M059J (cell line): ENCODE measurements at places on chromosomes 2 and 18. TPM values are rescaled to one million over a fixed set of nuclear protein-coding genes. Genes with fewer than 3 reads are reported as not detected.

Gene FOXD4L1
- 0.07 TPM in 1 of 2 replicates, not detected in the other for total RNA-seq

Gene HNMT
- 9.7 and 9.8 TPM in 2 replicates for total RNA-seq

Gene RGPD3
- total RNA-seq = 0.02 and 0.05 TPM in 2 replicates

Gene CCT7
- 246 and 380 TPM in 2 replicates for total RNA-seq

Gene CD207
- not detected in 2 replicates for total RNA-seq

Gene CD8A
- not detected in 2 replicates for total RNA-seq

GRCh38 chr2:169415233-169415748 lies 53.0 kb upstream of the LRP2 start:
- DNase-seq = no peak

- no peak for DNase-seq
These were observed 31.7 kb downstream of the RMND5A start for GRCh38 chr2:86751778-86752177.

DNA sequence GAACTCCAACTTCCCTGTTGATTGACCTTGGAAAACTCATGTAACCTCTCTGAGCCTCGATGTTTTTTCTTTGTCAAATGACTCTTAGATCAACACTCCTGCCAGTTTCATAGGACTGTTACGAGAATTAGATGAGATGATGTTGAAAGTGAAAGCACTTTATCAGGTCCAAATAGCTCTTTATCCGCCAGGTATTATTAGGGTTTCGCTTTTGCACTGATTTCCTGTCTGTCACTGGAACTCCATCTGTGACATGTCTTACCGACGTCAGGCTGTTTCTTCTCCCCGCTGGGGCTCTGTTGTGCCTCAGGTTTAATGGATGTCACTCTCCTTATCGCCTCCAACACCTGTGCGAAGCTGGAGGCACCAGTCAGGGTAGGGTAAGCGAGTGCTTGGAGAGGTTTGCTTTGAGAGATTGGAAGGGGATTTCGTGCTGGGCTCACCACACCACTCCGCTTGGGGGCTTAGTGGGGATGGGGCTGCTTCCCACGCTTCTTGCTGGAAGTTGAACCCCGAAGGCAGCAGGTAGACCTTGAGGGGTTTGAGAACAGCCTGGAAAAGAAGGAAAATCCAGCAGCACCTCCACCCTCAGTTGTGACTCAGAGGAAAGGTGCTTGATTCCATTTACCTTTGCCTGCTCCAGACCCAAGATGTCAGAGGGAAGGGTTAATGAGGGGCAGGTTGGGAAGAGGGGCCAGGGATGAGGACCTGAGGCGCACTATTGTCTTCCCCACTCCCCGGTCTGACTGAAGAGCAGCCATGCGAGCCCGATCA lies 4.3 kb downstream of the GAD1 start:
- DNase-seq = no peak

DNA sequence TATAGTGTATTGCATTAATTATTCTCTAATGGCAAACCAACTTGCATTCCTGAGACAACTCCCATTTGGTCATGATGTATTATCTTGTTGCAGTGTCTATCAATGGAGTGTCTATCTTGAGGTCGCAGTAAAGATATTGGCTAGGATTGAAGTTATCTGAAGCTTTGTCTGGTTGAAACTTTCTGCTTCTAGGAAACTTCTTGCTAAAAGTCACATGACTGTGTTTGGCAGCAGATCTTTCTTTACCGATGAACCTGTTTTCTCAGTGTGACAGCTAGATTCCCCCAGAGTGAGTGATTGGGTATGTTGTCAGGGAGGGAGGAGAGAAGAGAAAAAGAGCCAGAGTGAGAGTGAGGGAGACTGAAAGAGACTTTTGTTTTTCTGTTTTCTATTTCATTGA lies 119.6 kb downstream of the QPCT start:
- no peak for DNase-seq

GRCh38 chr18:136433-136832 lies 21.9 kb upstream of the USP14 start:
- peak; percentile 27 for DNase-seq

DNA sequence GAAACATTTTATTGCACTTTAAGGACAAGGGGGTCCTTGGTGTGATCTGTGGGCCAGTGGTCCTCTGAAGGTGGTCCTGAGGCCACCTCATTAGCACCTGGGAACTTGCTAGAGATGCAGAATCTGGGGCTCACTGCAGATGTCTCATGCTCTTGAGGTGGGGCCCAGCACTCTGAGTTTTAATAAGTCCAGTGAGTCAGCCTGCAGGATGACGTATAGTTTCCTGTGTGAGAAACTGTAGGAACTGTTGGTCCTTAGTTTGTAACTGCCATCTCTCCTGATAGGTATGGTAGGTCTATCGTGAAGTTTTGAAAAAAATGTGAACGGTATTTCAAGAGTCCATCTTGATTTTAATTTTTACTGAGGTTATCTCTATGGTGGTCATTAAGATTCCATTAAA lies 2.8 kb downstream of the TRPM8 start:
- peak; percentile 73 for DNase-seq

DNA sequence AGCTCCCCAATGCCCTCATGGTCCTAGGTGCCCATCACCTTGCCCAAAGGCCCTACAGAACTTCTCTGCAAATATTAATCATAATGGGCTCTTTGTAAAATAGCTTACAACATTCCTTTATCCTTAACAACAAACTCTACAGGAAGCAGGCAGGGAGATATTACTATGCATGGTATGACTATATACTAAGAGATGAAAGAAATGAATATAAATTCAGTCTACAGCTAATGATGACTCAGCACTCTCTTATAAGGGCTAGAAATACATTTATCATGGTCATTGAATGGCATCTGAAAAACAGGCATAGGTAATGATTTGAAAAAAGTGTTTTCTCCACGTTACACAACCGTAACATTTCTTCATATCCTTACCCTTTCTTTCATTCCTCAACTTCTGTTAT lies 254.8 kb upstream of the DSEL start:
- DNase-seq = peak; percentile 71

DNA sequence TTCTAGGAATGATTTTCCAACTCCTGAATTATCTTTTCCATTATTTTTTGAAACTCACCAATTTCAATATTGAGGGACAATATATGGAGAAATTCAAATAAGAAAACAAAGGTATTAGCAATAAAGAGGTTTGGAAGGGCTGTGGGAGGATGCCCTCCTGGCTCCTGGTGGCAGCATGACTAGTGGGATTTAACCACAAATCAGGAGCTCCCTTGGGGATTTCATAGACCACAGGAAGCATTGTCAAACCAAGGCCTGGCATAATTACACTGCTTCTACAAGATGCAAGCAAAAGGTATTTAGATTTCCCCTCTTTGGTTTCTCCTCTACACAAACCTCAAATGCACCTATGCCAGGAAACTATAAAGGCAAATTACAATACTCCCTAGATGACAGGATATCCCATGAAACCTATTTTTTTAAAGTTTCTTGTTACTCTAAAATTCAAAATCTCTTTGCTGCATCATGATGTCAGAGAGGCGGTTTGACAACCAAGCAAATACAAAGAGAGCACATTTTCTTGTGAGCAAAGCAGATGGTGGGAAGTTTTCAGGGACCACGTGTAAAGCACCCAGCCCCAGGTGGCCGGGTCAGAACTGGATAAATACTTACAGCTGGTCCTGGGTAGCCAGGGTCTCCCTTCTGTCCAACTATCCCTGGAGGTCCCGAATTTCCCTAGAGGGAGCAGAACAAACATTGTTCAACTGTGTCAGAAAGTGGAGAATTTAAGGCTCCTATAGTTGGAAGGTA lies 67.9 kb downstream of the COL6A3 start:
- DNase-seq = peak; percentile 75

- DNase-seq = no peak
These were observed 297.9 kb downstream of the LRATD1 start for GRCh38 chr2:14930441-14930840.

DNA sequence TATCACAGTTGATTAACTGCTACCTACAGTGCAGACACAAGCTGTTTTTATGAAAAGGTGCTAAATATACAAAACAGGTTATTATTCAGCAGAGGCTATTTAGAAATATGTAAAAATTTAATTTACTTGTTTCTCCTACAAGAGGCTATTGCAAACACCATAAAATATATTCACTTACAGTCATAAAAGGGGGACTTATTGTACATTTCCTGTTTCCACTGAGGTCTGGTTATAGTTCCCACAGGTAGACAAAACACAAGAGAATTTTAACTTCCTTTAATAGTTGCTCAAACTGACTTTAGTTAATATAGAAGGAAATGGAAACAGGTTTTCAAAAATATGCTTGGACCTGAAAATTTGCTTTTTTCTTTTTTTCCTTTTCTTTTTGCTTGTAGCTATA lies 40.0 kb upstream of the FRZB start:
- no peak for DNase-seq

DNA sequence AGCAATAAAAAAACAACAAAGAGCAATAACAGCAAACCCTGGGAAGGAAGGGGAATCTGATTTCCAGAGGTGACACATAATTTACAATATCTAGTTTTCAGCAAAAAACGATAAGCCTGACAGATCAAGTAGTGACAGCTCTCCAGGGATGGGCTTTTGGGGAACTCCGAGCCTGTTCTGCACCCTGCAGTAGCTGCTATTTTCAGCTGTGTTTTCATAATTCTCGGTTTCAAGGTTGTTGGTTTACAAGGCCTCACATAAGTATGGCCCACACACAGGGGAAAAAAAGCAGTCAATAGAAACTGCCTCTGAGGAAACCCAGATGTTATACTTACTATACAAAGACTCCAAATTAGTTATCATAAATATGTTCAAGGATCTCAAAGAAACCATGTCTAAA lies 67.7 kb upstream of the CTLA4 start:
- no peak for DNase-seq

GRCh38 chr2:16315458-16315835 lies 350.2 kb downstream of the CYRIA start:
- DNase-seq = no peak

GRCh38 chr18:68848242-68848641 lies 50.4 kb downstream of the CCDC102B start:
- no peak for DNase-seq

GRCh38 chr2:129201696-129202095 lies 777.8 kb upstream of the RAB6C start:
- no peak for DNase-seq

DNA sequence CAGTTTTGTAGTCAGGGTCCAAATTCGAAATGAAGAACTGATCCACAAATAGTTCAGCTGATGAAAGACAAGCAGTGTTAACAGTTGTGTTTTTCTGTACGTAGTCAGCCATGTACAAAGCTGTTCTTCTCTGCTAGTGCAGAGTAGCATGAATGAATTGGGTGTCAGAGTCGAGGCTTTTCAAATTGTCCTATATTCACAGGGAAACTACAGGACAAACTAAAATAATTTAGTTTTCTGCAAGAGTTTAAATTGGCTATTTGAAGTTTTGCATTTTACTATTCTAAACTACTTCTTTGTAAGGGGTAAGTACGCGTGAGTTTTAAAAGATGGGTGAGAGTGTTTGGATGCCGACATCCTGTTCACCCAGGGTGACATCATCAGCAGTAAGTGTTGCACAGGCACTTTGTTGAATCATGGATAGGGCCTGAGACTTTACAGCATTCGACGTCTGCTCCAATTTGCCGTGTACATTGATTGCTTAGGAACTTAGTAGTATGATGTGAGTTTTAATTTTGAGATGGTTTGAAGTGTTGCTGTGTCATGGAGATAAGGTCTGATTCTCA lies 147.2 kb upstream of the NFATC1 start:
- DNase-seq = no peak

GRCh38 chr2:190328573-190329147 lies 9.0 kb upstream of the HIBCH start:
- no peak for DNase-seq

DNA sequence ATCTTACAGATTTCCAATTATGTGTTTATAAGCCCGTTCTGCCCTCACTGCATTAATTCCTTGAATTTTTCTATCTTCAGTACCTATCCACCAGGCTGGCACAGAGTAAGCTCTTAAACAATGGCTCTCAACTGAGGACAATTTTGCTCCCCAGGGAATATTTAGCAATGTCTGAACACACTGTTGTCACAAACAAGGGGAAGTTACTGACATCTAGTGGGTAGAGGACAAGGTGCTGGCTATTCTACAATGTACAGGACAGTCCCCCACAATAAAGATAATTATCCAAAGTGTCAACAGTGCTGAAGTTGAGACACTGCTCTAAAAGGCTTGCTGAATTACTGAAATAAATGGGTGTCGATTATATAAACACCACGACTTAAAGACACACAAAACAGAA lies 5.0 kb downstream of the NDUFS1 start:
- DNase-seq = peak; percentile 12

DNA sequence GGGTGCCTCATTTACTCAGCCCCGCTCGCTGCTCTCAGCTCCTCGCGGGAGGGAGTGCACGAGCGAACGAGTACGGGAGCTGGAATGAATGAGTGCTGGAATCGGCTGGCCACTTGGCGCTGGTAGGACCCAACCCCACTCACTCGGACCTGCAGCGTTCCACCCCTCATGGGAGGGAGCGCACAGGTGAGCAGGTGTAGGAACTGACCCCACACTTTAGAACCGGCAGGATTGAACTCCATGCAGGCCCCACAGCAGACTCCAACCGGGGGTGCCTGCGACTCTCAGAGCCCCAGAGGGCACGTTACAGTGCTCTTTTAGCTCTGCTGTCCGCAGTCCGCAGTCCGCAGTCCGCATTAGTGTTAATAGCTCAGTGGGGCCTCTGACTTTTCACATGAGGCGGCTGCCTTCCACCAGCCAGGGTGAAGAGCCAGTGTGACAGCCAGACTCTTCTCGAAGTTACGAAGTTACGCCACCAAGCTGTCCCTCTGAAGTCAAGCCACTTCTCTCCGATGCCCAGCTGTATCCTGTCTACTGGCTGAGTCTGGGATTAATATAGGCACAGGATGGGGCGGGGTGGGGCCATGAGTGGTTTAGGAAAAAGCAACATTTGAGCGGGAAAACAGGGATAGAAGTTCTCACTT lies 102.7 kb upstream of the ARHGAP15 start:
- DNase-seq = peak; percentile 5

DNA sequence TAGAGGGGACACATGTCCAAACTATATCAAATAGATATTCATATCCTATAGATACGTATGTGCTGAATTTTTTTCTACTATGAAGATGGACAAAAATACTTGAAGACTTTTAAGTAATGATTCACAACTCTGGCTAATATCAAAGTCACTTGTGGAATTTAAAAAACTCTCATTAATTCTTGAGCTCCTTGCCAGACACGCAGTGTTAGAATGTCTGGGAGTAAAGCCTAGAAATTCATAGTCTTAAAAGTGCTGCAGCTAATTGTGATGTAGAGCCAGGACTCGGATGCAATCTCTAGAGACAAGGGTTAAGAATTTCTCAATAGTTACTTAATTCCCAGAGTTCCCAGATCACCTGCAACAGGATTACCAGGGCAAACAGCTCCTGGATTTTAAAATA lies 107.4 kb downstream of the ARL6IP6 start:
- peak; percentile 75 for DNase-seq

GRCh38 chr2:73235315-73236028 lies 1.4 kb downstream of the CCT7 start:
- DNase-seq = no peak

GRCh38 chr2:151569167-151569566 lies 159.5 kb downstream of the RIF1 start:
- no peak for DNase-seq

GRCh38 chr2:158041400-158041799 lies 60.3 kb upstream of the UPP2 start:
- DNase-seq = no peak

GRCh38 chr2:31138037-31138962 lies at the start of gene GALNT14:
Gene GALNT14, minus strand, starts transcription at chr2:31138440. Its CDS starts 354 bp downstream, at chr2:31138086.
- no peak for DNase-seq
